MM.1S (cell line): ENCODE measurements at places on chromosomes 1 and 21.

DNA sequence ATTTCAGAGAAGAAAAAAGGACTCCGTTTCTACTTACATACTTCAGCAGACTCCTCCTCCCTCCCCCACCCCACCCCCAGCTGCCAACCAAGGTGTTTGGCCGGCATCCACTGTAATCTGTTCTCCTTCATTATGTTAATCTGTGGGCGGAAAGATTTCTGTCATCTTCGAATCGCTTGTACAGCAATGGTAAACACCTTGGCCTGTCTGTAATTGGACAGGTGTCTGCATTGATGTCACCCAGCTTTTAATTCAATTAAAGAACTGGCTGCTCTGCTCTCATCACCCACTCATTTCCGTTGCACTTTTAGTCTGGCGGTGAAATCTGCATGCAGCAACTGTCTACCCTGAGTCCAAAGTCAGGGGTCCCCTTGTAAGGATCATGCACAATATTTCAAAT lies 368.6 kb downstream of the USH2A start:
- DNase-seq, result no peak

DNA sequence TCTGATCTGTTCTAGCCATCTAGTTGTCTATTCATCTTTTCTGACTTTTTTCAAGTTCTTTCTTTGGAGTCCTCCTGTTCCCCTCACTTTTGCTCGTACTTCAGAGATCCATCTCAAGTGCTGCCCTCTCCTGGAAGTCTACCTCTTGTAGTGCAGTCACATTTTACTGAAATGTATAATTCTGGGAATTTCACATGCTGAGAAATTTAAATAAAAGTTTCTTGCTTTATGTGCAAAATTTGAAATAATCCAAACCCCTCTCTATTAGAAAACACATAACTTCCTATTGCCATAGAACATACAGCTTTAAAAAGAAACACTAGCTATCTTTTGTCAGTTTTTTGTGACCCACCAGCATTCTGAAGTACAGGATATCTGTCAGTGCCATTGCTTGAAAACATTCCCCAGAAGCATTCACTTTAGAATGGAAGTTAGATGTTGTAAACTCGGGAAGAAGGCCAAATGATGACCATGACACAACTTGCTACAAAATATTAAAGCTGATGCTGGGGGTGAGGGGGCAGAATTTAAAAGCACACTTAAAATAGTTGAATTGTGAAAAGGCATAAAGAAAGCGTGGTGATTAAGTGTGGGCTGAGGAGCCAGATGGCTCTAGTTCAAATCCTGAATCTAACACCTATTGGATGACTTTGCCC lies 22.0 kb downstream of the RLF start:
- no peak for DNase-seq

DNA sequence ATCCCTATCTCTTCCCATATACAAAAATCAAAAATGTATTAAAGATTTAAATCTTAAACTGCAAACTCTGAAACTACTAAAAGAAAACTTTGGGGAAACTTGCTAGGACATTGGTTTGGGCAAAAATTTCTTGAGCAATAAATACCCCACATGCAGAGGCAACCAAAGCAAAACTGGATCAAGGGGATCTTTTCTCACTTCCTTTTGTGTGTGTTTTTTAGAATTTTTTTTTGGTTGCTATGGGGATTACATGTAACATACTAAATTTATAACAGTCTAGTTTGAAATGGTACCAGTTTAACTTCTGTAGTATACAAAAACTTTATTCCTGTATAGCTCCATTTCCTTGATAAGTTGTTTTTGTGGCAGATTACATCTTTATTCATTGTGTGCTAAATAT lies 16.8 kb downstream of the MAST2 start:
- DNase-seq, result no peak

- no peak for DNase-seq
Measured at GRCh38 chr1:18232052-18232451, 124.5 kb downstream of the IGSF21 start.

DNA sequence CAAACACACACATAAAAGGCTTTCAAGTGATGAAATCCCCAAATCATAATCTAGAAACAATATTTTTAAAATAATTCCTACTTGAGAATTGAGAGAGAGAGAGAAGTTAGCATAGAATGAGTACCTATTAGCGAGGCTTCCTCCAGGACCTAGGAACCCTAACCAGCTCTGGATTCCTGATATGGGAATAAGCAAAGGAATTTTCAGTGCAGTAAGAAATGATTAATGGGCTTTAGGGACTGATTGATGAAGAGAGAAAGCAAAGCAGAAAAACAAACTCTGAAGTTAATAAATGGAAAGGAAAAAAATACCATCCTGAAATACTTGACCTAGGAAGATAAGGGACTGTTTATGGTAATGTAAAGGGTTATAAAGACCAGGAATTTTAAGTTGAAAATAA lies 60.6 kb downstream of the WARS2 start:
- DNase-seq, result no peak

- no peak for DNase-seq
Measured at GRCh38 chr1:37631036-37631435, 3.7 kb downstream of the RSPO1 start.

- no peak for DNase-seq
Measured at GRCh38 chr1:30915491-30916230, 7.1 kb upstream of the SDC3 start.

DNA sequence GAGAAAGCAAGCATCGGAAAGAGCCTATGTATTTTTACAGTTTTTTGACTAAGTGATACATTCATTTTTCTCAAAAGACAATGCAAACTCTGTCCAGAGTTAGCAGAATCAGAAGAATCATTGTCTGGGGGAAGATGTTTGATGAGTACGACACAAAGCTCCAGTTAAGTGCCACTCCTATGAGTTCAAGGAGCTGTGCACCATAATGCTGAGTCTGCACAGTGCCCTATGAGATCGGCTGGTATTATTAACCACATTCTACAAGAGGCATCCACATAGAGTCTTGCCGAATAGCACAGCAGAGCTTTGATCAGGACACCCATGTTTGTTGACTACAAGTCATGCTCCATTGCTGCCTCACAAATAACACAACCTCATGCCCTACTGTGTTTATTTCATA lies 54.9 kb upstream of the RAP1GAP start:
- no peak for DNase-seq

DNA sequence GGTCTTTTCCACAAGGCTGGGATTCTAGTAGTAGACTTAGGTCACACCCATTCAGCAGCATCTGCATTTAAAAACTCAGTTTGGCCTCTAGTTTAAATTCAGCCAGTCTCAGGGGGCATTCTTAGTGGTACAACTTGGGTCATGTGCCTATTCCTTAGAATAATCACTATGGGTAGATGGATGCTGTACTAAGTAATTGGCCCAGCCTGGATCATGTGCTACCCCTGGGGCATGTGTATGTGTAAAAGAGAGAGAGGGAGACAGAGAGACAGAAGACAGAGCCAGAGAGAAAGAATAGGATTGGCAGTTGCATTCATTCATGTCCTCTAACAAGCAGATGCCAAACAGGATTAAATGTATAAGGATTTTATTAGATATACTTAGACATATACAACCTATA lies 13.6 kb upstream of the SYT14 start:
- DNase-seq, result no peak
